NCI-H1048 (cell line): ENCODE measurements at places on chromosomes 16 and 17.

GRCh38 chr17:16027708-16028584 is 28.3 kb downstream of the TTC19 start:
- no peak for DNase-seq

DNA sequence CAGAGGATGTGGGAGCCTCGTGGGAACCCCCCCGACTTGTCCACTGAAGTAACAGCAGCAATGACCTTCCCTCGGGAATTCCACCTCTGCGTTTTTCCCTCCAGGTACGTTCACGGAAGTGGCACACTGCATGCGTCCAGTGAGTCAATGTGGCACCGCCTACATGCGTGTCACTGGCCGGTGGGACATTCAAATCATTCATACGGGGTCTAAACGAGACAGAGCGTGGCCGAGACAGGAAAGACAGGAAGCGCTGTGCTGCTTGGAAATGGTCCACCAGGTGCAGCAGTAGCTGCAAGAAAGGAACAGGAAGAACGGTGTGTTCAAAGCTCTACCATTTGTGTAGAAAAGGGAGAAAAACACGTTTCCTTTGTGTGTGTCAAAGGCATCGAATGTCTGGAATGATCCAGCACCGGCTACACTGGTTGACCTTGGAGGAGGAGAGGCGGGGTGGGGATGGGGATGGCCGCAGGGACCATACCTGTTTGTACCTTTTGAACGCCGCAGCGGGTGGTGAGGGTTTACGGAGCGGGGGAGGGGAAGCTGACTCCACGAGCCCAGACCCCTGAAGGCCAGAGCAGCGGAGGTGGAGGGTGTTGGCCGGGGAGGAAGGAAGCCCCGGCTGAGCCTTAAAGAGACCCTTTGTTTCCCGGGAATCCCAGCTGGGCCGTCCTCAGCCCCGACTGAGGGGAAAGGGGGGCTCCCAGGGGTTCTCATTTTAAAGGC is 1.7 kb upstream of the PGAP6 start:
- no peak for DNase-seq

- DNase-seq = no peak
Observed at GRCh38 chr16:7209598-7209997, 123.0 kb upstream of the RBFOX1 start.

DNA sequence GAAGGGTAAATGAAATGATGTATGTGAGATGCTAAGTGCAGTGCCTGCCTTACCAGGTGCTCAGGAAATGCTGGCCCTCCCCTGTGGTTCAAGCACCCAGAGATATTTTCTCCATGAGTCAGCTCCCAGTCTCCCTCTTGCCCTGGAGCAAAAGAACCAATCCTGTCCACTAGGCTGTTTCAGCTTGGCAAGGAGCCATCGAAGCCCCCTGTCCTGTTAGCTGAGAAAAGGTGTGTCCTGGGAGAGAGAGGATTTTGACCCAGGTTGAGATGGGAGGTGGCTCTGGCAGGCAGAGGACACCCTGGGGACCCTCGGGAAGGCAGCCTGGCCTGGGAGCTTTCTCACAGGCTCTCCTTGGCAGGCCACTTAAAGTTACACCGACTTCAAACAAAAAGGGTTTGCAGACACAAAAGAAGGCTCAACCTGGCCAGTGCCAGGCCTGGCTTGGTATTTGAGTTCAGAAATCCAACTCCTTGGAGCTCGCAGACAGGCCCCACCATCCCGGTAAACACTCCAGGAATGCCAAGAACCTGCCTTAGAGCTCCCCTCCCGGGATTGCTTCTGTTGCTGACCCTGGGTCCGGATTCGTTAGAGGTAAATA is 29.6 kb downstream of the NTN1 start:
- no peak for DNase-seq

DNA sequence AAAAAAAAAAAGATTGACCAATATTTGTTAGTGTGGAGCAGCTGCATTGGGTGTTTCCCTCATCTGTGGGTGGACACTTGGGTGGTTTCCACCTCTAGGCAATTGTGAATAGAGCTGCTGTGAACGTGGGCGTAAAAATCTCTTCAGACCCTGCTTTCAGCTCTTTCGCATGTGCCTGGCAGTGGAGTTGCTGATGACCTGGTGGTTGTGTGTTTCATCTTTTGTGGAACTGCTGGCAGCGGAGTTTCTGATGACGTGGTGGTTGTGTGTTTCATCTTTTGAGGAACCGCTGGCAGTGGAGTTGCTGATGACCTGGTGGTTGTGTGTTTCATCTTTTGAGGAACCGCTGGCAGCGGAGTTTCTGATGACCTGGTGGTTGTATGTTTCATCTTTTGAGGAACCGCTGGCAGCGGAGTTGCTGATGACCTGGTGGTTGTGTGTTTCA is 21.4 kb downstream of the ZC3H18 start:
- DNase-seq = no peak

DNA sequence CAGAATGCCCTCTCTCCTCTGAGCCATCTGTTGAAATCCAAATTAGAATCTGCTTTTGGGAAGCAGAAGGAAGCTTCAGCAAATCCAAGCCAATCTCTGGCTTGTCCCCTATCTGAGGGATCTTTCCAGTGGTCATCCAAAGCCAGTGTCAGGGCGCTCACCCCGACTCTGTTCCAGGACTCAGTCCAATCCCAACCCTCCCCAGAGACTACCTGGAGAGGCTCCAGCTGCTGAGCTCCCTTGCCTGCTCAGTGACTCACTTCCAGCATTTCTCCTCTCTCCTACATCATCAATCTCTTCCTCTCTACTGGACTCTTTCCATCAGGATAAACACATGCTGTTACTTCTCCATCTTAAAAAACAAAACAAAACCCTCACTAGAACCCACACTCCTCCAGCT is 2.4 kb downstream of the MATCAP1 start:
- no peak for DNase-seq

GRCh38 chr16:49766225-49766624 is 89.7 kb downstream of the ZNF423 start:
- no peak for DNase-seq

DNA sequence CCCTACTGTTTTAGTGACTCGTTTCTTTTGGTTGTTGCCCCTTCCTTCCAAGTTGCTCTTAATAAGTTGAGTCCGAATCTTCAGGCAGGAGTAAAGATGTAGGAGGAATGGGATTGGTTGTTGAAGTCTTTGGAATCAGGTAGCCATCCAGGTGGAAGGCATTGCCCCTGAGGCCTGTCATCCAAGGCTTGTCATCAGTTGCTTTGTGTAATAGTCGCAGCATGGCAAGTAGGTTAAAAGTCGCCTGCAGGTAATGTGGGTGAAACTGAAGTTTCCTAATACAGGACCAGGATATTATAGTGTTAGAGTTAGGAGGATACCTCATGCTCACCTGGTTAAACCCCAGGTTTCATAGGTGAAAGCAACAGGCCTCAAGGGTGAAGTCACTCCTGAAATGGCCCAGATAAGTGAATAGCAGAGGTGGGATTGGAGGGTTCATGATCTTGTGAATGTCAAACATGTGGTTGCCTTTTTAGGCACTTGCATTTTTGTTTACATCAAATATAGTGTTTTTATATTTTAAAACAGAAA is 934 bp downstream of the PCTP start:
- no peak for DNase-seq

DNA sequence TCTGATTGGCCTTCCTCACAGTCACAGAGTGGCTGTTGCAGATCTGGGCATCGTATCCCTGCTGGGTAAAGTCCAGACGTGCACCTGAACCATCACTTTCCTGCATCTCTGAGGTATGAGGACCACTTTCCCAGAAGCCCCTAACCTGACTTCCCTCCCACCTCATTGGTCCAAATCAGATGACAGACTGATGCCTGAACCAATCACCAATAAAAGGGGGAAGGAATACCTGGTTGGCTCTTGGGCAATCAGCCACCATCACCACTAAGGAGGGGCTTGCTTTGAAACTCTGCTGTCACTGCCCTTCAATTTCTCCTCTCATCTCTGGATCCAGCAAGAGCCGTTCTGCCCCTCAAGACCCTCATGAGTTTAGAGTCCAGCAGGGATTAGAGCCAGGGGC is 13.6 kb upstream of the WFDC1 start:
- DNase-seq = no peak

DNA sequence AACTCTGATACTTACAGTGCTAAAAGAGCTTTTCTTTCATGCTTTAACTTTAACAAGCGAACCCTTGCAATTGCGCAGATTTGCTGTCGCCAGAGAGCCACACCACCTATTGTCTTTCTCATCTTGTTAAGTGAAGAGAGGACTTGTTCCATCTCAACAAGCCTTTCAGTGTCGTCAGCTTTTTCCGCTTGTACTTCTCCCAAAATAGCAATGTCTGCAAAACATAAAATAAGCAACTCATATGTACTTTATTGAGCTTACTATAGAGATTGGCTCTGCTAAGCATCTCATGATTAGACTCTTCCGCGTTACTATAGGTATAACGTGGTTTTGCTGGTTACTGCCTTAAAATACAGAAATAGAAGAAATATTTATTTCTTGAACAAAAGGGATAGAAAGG is 51.9 kb downstream of the ABCA8 start:
- no peak for DNase-seq

- DNase-seq = peak; percentile 23
Observed at GRCh38 chr16:2969545-2970521, 685 bp downstream of the PAQR4 start.

DNA sequence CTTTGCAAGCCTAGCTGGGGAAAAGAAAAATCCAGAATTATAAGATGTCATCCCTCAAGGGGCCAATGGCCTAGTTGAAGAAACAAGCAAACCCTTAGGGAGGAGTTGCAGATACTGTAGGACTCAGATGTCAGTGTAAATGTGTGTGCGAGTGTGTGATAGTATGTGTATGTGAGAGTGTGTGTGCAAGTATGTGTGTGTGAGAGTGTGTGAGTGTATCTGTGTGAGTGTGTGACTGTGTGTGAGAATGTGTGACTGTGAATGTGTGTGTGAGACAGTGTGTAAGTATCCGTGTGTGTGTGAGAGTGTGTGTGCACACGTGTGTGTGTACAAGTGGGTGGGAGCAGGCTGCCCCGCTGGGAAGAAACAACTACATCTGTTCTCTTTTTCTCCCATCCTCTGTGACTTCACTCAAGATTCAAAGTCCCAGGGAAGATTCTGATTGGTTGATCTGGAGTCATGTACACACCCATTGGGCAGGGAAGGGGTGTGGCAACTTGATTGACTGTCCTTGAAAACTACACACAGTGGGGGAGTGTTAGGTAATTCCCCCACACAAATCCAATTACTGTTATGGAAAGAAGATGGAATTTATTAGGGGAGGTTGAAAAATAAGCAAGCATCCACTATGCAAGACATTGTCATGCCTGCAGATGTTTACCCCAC is 40.7 kb downstream of the IRX3 start:
- DNase-seq = no peak

GRCh38 chr17:16513873-16514272 is 21.9 kb upstream of the LRRC75A start:
- DNase-seq = no peak

DNA sequence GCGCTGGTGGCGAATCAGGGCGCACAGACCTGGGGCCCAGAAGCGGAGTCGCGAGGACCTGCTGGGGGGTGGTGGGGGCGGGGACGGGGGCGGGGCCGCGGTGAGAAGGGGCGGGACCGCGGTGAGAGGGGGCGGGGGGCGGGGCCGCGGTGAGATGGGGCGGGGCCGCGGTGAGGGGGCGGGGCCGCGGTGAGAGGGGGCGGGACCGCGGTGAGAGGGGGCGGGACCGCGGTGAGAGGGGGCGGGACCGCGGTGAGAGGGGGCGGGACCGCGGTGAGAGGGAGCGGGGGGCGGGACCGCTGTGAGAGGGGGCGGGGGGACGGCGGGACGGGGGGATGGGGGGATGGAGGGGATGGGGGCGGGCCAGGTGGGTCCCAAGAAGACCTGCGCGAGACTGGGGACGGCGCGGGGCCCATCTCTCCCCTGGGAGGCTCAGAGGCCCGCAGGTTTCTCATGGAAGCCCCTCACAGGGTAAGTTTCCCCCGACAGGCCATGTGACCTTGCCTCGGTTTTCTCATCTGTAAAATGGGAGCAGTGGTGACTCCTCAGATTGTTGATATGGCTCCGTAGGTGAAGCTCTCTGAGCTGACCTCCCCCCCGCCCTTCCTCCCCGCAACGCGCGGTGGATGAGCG is 28.6 kb upstream of the DBNDD1 start:
- DNase-seq = no peak

GRCh38 chr17:47204722-47205418 is 4.3 kb upstream of the MYL4 start:
- DNase-seq = no peak

DNA sequence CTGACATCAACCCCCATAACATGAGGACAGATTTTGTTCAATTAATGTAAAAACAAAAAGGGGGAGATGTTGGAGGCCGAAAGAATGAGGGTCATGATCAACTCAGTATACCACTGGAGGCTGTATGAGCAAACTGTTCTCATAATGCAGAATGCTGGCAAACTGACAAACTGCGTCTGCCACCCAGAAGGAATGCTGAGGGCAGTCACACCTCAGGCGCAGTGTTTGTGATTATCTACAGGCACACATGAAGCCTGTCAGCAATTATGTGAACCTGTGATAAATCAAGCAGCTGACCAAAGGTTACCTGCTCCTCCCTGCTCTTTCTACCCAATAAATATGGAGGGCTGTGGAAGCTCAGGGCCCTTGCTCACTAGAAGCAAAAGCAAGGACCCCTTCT is 27.3 kb downstream of the CD300LG start:
- DNase-seq = no peak
